Eye (tissue), 1 donor: ENCODE measurements at places on chromosomes 13 and 19.

- DNase-seq, result peak; percentile 95
Measured at GRCh38 chr13:20924758-20925394, 22.3 kb upstream of the XPO4 start.

- DNase-seq, result no peak
Measured at GRCh38 chr13:80888390-80888789, 547.5 kb upstream of the SPRY2 start.

DNA sequence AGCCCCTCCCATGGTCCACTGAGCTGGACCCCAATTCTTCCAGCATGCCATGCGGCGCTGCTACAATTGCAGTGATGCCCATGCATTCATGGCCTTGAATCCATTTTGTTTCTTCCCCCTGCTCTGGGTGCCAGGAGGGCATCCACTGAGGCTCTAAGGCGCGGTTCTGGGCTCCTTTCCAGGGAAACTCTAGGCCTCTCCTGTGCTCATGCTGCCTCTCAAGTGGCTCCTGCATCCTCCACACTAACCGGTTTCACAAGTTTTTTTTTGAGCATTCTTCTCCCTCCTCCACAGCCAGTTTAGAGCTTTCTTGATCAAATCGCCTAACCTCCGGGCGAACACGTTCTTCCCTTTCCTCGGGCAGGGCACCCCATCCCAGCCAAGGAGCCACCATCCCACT lies 69.1 kb upstream of the FLT1 start:
- no peak for DNase-seq

DNA sequence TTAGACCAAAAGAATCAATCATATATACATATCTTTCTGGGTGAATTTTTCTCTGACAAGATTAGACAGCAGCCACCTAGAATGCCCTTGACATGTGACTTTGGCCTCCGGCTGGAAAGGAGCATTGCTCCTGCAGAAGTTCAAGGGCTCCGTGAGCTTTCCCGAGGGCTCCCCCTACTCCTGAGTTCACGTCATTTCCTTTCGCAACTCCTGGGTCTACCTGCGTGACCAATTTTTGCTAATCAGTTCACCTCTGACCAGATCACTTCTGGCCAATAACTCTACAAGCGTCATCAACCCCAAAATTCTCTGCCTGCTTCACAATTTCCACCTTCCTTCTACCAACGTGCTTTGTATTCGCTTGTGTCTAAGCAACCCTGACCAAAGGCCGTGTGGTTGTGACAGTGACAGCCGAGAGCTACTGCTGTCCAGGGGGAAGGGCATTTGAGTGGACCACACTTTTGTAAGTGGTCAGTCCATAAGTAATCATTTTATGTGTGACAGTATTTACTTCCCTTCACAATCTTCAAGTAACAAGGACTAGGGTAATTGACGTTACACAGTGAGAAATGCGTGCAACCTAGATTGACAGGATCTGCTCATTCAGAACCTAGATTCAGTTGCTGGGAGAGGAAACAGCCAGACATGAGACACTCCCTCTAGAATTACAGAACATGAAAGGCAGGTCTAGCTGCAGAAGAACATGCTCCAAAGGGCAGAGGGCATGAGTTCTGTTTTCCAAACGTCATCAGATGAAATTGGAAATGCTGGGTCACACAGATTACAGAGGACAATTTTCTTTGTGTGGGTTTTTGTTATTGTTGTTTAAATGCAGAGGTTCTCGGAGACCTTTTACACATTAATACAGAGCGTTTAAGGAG lies 145.9 kb upstream of the SPACA7 start:
- DNase-seq, result no peak

DNA sequence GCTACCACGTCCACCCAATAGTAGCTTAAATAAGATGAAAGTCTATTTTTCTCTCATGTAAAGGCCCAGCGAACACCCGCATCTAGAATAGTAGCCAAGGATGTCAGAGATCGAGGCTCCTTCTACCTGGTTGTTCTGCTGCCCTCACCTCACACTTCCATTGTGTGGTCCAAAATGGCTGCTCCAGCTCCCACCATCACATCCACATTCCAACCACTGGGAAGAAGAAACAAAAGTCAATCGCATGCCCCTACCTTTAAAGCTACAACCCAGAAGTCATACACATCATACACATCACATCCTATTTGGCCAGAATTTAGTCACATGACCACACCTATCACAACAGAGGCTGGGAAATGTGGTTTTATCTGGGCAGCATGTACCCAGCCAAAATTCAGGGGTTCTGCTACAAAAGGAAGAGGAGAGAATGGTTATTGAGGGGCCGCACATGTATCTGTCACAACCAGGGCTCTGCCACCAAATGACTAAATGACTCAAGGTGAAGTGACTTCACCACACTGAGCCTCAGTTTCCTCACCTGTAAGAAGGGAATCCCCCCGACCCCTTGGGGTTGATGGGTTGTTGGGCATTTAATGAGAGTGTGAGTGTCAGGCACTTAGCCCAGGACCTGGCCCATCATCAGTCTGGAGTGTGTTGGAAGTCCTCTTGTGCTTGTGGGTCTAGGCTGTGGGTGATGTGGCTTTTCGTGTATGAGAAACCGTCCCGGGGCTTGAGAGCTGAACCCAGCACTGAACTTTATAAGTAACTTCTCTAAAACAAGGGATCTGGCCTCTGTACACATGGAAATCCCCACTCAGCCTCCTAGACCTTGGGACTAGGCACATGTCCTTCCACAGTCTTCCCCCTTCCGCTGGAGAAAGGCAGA lies 10.2 kb upstream of the CBLC start:
- DNase-seq, result no peak
